ENCODE measurements at places on chromosomes 2 and 18. TPM values are rescaled to one million over a fixed set of nuclear protein-coding genes. Genes with fewer than 3 reads are reported as not detected.

GRCh38 chr2:10286216-10287037 is 16.3 kb upstream of the HPCAL1 start:
- peak; percentile 16 for DNase-seq
- H3K27me3 ChIP-seq: no peaks in the 10 kb centered on the region
- no peak overlapping the region for H3K4me3 ChIP-seq
- no peaks in the 10 kb centered on the region for H3K36me3 ChIP-seq

Gene TCF7L1
- total RNA-seq: 5.1 TPM

Gene GRHL1
- 1.0 TPM for total RNA-seq

- H3K27ac ChIP-seq: no peak overlapping the region
- no peak for DNase-seq
- H3K27me3 ChIP-seq: no peaks in the 10 kb centered on the region
Observed at GRCh38 chr2:230577114-230577513, 135.5 kb upstream of the CAB39 start.

Gene AQP4
- 0.58 TPM for total RNA-seq

DNA sequence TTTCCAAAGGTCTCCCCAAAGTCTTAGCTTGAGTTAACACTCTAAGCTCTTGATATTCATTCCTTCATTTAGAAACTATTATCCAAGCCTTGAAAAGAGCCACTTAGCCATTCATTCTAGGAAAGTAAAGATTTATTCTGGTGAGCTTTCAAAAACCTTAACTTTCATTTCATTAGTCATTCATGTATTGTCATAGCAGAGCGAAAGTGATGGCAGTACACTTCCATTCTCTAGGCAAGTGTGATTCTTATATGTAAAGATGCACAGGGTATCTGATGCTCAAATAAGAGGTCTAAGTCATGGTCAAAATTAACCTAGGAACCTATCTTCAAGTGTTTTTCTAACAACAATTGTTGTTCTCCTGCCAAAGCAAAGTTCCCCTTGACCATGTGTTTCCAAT is 553.0 kb upstream of the FANCL start:
- no peak overlapping the region for H3K27ac ChIP-seq
- H3K27me3 ChIP-seq: no peaks in the 10 kb centered on the region
- H3K4me1 ChIP-seq: peaks cover 2% of the 10 kb centered on the region
- no peak overlapping the region for H3K4me3 ChIP-seq
- no peaks in the 10 kb centered on the region for H3K36me3 ChIP-seq

Gene RGPD3
- 0.44 TPM for total RNA-seq

DNA sequence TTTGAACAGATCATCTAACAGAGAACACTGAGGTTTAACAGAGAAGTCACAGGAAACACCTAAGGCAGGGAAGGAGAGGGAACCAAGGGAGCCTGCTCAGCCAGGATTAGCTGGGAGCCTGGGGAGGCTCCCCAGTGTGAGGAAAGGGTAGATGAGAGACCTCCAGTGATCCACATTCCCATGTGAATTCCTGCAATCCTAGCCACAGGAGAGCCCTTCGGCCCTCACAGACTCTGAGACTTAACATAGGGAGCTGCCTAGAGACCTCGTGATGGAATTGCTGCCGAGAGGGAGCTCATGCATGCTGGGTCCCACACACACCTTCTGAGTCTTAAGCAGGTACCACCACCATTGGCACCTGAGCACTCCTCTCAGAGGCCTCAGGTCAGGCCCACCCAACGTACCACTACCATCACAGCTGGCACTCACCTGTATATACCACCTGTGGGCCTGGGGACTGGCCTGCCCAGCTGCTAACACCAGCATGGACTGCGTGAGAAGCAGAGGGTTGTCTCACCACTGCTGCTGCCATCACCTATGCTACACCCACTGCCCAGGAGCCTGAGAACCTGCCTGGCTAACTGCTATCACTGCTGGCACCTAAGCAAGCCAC is 225.9 kb upstream of the RASGRP3 start:
- DNase-seq: no peak
- H3K27me3 ChIP-seq: no peaks in the 10 kb centered on the region
- H3K36me3 ChIP-seq: peaks cover 4% of the 10 kb centered on the region
- H3K4me1 ChIP-seq: peaks cover 3% of the 10 kb centered on the region

- no peaks in the 10 kb centered on the region for H3K27me3 ChIP-seq
- peaks cover 14% of the 10 kb centered on the region for H3K4me1 ChIP-seq
- peaks cover 8% of the 10 kb centered on the region for H3K36me3 ChIP-seq
- no peak overlapping the region for H3K27ac ChIP-seq
- no peak for DNase-seq
- no peak overlapping the region for H3K4me3 ChIP-seq
Observed at GRCh38 chr2:69022548-69022947, 9.6 kb downstream of the ANTXR1 start.

DNA sequence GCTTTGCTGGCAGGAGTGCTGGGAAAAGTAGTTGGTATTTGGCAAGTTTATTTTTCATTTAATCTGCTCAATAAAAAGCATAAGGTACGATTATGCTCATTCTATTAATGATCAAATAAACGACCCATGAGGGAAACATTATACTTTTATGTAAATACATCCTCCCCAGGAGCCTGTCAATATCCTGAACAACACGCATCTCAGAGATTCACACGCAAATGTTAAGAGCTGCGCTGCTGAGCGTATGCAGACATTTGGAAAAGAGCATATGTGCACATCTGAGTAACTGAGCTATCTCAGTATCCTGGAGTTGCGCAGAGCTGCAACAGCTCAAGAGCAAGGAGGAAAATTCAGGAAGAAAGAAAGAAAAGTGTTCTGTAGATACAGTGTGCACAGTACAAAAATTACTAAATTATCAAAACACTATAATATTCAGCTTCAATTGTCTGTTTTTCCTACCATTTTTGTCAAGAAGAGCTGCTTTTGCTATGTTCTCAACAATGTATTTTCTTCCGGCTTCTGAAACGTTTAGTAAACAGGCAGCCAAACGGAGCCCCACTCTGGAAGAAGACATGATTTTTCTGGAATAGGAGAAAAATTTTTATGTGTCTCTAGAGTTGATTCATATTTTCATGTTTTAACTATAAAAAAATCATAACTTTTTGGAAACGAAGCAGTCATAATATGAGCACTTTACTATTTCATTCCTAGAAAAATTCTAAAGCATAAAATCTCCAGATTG is 2.4 kb downstream of the FTCDNL1 start:
- peaks cover 2% of the 10 kb centered on the region for H3K4me1 ChIP-seq
- peak overlapping the region; percentile 13 for H3K27ac ChIP-seq
- peaks cover 2% of the 10 kb centered on the region for H3K27me3 ChIP-seq
- peak; percentile 60 for DNase-seq
- H3K4me3 ChIP-seq: no peak overlapping the region

DNA sequence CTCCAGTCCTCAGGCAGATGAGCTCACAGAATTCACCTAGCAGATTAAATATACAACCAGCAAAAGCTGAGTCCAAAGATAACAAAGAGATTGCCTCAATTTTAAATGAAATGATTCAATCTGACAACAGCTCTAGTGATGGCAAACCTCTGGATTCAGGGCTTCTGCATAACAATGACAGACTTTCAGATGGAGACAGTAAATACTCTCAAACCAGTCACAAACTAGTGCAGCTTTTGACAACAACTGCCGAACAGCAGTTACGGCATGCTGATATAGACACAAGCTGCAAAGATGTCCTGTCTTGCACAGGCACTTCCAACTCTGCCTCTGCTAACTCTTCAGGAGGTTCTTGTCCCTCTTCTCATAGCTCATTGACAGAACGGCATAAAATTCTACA is 86.0 kb downstream of the PTRHD1 start:
- DNase-seq: no peak
- no peaks in the 10 kb centered on the region for H3K27me3 ChIP-seq
- peaks cover 2% of the 10 kb centered on the region for H3K4me1 ChIP-seq
- H3K27ac ChIP-seq: no peak overlapping the region
- no peak overlapping the region for H3K4me3 ChIP-seq

DNA sequence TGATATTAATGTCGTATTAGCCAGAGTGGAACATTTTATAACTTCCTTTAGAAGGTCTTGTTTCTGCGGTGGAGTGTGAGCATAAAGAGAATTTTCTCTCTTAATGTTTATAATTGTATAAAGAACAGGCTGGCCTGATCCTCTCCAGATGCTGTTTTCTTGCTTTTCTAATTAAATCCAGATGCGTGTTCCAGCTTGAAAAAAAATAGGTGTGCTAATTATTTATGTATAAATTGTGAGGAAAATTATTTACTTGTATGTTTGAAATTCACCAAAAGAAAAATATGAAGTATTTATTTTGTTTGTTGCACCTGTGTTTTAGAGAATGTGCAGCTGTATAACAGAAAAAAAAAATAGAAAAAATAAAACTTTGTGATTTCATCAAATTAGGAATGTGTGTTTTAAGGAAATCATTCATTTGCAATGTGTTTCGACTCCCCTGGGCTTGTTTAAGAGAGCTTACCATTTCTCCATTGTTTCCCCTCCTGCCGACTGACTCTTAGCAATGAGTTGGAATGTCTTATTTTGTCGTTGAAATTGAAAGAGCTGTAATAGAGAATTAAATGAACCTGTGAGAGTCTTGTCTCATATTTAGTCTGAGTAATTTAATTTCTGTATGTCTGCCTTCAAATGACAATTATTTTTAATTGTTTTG is 220.1 kb upstream of the NXPH2 start:
- no peaks in the 10 kb centered on the region for H3K27me3 ChIP-seq
- peak; percentile 79 for DNase-seq
- H3K4me3 ChIP-seq: no peak overlapping the region
- H3K36me3 ChIP-seq: no peaks in the 10 kb centered on the region
- H3K4me1 ChIP-seq: no peaks in the 10 kb centered on the region
- peak overlapping the region; percentile 29 for H3K27ac ChIP-seq

Gene BOLL
- 0.62 TPM for total RNA-seq

DNA sequence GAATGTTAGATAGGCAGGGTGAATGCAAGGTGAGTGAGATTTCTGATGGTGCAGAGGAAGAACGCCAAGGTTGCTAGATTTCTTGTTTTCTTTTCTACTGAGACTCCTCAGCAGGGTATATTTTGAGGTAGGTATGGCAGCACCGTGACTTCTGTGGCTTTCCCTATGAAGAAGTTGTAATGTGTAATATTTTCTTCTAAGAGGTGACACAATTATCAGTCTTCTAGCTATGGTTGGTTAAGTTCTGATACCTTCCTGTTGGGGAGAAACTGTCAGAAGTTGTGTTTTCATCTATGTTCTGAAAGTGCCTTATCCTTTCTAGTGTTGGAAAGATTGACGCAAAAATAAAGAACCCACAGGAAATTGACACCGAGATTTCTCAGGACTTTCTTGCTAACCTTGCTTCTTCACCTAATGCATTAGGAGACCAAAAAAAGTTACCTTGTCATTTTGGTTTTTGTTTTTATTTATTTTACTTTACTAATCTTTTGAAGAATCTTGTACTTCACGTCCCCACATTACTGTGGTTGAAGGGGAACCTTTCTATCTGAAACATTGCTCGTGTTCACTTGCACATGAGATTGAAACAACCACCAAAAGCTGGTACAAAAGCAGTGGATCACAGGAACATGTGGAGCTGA is 11.9 kb downstream of the IL18R1 start:
- no peak for DNase-seq
- no peaks in the 10 kb centered on the region for H3K4me1 ChIP-seq
- no peaks in the 10 kb centered on the region for H3K27me3 ChIP-seq
- H3K4me3 ChIP-seq: no peak overlapping the region
- H3K27ac ChIP-seq: no peak overlapping the region

Gene ZNF236
- 13.3 TPM for total RNA-seq

Gene ANKAR
- total RNA-seq: 16.3 TPM

DNA sequence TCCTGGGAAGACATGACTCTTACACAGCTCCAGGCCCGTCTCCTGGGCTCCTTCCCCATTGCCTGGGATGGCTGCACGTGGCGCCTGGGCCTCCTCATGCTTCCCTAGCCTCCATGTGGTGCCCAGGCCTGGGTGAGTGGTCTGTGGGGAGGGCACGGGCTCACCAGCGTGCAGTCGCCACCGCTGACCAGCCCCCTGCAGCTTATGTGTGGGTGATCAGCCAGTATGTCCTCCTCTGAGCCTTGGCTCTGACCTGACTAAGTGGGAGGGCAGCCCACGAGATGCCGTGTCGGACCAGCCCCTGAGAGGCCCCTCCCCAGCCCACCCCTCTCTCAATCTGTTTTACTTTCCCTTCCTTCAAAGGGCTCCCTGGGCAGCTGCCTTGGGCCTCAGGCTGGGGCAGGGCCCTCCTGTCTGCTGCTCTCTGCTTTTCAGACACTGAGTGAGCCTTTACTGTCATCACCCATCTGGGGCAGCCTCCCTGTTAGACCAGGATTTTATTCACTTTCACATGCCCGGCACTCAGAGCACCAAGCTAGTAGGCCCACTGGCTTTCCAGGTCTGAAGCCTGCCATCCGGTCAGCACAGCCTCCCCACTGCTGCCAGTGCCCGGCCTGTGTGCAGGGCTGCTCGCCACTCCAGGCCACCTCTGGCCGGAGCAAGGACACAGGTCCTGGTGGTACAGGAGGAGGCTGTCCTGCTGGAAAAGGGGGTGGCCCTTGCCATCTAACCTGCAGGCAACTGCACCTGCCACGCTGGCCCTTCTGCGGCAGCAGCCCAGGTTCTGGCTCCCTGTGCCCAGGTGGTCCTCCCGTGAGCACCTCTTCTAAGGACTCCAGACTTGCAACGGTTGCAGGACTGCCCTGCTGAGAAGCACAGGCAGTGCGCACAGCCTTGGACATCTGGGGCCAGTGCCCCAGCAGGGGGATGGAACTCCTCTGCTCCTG is 84.9 kb upstream of the HPCAL1 start:
- H3K4me1 ChIP-seq: peaks cover 11% of the 10 kb centered on the region
- H3K27me3 ChIP-seq: peaks cover 5% of the 10 kb centered on the region
- H3K36me3 ChIP-seq: no peaks in the 10 kb centered on the region
- no peak for DNase-seq

Gene ALPG
- not detected for total RNA-seq

- H3K4me1 ChIP-seq: peaks cover 28% of the 10 kb centered on the region
- no peak overlapping the region for H3K4me3 ChIP-seq
- H3K27me3 ChIP-seq: no peaks in the 10 kb centered on the region
- no peak for DNase-seq
Observed at GRCh38 chr2:158735822-158736580, 59.1 kb upstream of the DAPL1 start.

DNA sequence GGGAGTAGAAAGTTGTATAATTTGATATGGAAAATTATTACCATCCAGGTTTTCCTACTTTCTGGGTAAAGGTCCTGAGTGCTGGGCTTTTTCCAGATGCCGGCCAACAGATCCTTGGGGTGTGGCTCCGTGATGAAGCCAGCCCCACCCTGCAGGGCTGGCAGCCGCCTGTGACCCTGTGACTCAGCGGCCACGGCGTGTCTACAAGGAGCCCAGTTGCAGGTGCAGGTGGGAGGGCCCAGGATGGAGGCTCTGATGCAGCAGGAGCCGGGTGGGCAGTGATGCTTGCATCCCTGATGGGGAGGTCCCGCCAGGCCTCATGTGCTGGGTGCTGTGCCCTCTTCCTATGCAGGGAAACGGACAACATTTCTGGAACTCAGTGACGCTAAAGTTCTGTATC is 96.0 kb upstream of the ALKAL2 start:
- no peaks in the 10 kb centered on the region for H3K4me1 ChIP-seq
- no peak overlapping the region for H3K4me3 ChIP-seq
- no peak overlapping the region for H3K27ac ChIP-seq
- H3K36me3 ChIP-seq: no peaks in the 10 kb centered on the region
- DNase-seq: no peak
